ENCODE measurements at places on chromosomes 7 and 10. TPM values are rescaled to one million over a fixed set of nuclear protein-coding genes. Genes with fewer than 3 reads are reported as not detected.

RAB19 gene
- polyA plus RNA-seq = 0.39 TPM

OR13A1 gene
- not detected for polyA plus RNA-seq

PIK3CG gene
- not detected for polyA plus RNA-seq

PTF1A gene
- not detected for polyA plus RNA-seq

SAMD9 gene
- polyA plus RNA-seq = not detected

RELN gene
- polyA plus RNA-seq = 19.2 TPM

DRGX gene
- polyA plus RNA-seq = not detected

AGR2 gene
- polyA plus RNA-seq = 0.38 TPM

ANLN gene
- polyA plus RNA-seq = 50.1 TPM

TMEM243 gene
- 26.2 TPM for polyA plus RNA-seq

MYH16 gene
- polyA plus RNA-seq = 0.09 TPM

ACHE gene
- 42.7 TPM for polyA plus RNA-seq

CUBN gene
- 1.4 TPM for polyA plus RNA-seq

SPDYE5 gene
- polyA plus RNA-seq = 2.9 TPM

GIMAP7 gene
- polyA plus RNA-seq = not detected

AGK gene
- polyA plus RNA-seq = 35.6 TPM

HOXA1 gene
- polyA plus RNA-seq = 0.07 TPM

OR6B1 gene
- not detected for polyA plus RNA-seq

C7orf57 gene
- not detected for polyA plus RNA-seq

SLC13A1 gene
- polyA plus RNA-seq = not detected

CYP3A5 gene
- polyA plus RNA-seq = 0.81 TPM

GLUD1 gene
- polyA plus RNA-seq = 128 TPM

RNLS gene
- polyA plus RNA-seq = 6.9 TPM

SLC25A40 gene
- polyA plus RNA-seq = 8.1 TPM

MSMB gene
- not detected for polyA plus RNA-seq

OLAH gene
- not detected for polyA plus RNA-seq

RASSF4 gene
- polyA plus RNA-seq = 70.7 TPM

TMEM176B gene
- polyA plus RNA-seq = 41.8 TPM

SLC18A3 gene
- polyA plus RNA-seq = not detected

ACTL6B gene
- polyA plus RNA-seq = not detected

PRSS37 gene
- 0.12 TPM for polyA plus RNA-seq

SPOCK2 gene
- 3.9 TPM for polyA plus RNA-seq

HMX3 gene
- polyA plus RNA-seq = not detected

HSPB1 gene
- 3,793 TPM for polyA plus RNA-seq

LBX1 gene
- polyA plus RNA-seq = not detected

NT5C3A gene
- 42.6 TPM for polyA plus RNA-seq

LRIT1 gene
- polyA plus RNA-seq = not detected

RBP3 gene
- polyA plus RNA-seq = not detected
